Thoracic aorta (tissue), 2 donors: ENCODE measurements at places on chromosomes 2 and 18. TPM values are rescaled to one million over a fixed set of nuclear protein-coding genes. Genes with fewer than 3 reads are reported as not detected.

The ADAM23 gene
- total RNA-seq: 6.4 TPM

GRCh38 chr2:239311132-239312040, 89.4 kb downstream of the HDAC4 start:
- DNase-seq: no peak

GRCh38 chr2:101827246-101827645, 129.7 kb downstream of the MAP4K4 start:
- no peak for DNase-seq

- DNase-seq: no peak
Observed at GRCh38 chr2:240919786-240920782, 13.9 kb downstream of the CROCC2 start.

DNA sequence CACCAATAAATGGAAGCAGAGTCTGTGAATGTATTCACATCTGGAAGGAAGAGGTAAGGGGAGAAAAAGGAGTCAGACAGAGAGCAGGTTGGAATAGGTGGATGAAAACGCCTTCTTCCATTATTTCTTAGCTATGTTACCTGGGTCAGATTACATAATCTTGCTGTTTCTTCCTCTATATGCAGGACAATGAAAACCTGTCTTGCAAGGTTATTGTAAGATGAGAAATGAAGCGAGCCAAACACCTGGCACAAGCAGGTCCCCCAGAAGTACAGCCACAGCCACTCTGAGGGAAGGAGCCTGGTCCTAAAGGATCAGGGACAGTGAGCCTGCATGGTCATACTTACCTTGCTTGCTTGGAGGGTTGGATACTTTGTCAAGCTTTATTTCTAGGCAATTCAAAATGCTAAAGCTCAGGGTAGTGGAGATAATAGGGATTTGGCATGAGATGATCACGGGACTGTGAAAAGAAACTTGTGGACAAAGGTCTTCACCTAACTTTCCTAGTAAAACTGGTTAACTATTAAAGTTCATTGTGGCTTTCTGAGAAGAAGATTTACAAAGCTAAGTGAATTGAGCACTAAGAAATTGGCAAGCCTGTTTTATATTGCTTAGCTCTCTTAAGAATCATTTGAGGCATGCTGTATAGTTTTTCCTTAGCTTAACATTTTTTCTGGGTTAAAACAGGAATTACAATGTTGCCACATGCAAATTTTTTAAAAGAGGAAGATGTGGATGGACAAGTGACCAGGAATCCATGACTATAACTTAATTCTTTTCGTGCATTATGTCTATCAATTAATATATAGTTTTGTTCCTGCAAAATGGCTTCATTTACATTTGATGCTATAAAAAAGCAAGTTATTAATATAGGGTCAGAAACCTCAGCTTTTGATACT, 15.7 kb upstream of the PLA2R1 start:
- no peak for DNase-seq

DNA sequence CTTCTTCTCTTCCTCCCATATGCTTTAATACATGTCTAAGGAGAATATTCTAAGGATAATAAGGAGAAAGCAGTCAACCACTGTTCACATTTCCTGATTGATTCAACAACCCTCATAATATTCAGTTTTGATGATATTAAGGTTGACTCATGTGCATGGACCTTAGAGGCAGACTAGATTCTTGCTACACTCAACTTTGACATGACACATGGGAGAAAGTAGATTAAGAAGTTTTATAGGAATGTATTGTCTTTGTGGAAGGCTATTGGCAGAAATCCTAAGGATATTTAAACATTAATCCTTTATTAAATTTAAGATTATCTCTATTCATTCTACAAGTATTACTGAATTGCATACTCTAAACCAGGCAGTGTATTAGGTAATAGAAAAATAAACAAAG, 309.1 kb upstream of the CYRIA start:
- no peak for DNase-seq

The SUMO1 gene
- 55.2 TPM for total RNA-seq

DNA sequence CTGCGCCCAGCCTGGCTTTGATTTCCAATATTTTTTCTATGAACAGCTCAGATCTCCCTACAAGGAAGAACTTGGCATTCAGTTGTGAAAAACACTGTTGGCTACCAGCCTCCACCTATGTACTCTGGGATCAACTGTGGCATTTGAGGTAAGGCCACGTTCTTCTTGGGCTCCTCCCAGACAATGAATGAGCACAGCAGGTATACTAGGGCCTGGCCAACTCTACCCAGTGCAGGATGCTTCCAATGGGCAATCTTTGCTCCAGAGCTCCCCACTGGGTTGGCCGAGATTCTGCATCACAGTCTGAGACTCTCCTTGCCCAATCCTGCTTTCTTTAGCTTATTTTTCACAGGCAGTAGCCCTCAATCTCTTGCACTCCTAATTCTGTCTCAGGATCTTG, 75.9 kb downstream of the TMEM131 start:
- DNase-seq: no peak
